CD4-positive, CD25-positive, alpha-beta regulatory T cell (primary cell): ENCODE measurements at places on chromosomes 1 and 21. TPM values are rescaled to one million over a fixed set of nuclear protein-coding genes. Genes with fewer than 3 reads are reported as not detected.
A peak's percentile ranks its signal among the peaks of the same experiment; 100 is the strongest.

DNA sequence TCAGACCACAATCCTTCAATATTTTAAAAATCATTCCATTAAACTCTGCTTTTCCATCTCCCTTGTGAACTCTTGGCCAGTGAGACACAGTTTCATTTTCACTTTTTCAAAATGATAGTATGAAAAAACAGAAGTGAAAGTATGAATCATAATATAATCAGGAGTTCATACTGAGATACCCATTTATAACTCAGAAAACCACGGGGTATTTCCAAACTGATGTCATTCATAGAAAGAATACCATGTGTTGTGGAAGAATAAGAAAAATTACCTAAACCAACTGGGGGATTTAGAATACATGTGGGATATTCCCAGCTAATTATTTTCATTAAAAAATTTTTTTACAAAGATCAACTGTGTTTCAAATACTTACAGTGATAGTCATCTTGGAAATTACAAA is 149.9 kb downstream of the MRPL39 start:
- peak; percentile 72 for DNase-seq
- H3K4me1 ChIP-seq: peaks cover 15% of the 10 kb centered on the region
- peak overlapping the region; percentile 87 for H3K27ac ChIP-seq
- no peaks in the 10 kb centered on the region for H3K36me3 ChIP-seq
- H3K4me3 ChIP-seq: peak overlapping the region; percentile 81

DNA sequence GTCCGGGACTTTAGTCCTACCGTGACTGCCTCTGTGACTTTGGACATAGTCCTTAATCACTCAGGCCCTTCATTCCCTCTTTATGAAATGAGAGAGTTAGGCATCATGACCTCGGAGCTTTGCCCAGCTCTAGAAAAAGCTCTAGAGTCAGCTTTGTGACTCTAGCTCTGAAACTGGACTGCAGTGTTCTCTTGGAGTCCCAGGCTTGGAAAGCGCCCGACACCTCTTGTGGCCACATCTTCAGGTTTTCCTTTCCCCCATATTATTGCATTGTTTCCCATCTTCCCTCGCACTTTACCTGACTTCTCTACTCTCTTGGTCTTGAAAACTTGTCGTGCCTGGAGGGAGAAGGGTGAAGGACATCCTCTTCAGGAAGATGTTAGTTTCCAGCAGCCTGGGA is 12.5 kb upstream of the AMIGO1 start:
- DNase-seq: no peak
- H3K4me3 ChIP-seq: no peak overlapping the region
- H3K4me1 ChIP-seq: no peaks in the 10 kb centered on the region
- H3K36me3 ChIP-seq: no peaks in the 10 kb centered on the region
- no peak overlapping the region for H3K27ac ChIP-seq

GRCh38 chr1:155479205-155479604 is 83.4 kb downstream of the ASH1L start:
- peaks cover 37% of the 10 kb centered on the region for H3K36me3 ChIP-seq
- DNase-seq: no peak
- H3K4me3 ChIP-seq: no peak overlapping the region
- H3K27ac ChIP-seq: no peak overlapping the region
- no peaks in the 10 kb centered on the region for H3K27me3 ChIP-seq

DNA sequence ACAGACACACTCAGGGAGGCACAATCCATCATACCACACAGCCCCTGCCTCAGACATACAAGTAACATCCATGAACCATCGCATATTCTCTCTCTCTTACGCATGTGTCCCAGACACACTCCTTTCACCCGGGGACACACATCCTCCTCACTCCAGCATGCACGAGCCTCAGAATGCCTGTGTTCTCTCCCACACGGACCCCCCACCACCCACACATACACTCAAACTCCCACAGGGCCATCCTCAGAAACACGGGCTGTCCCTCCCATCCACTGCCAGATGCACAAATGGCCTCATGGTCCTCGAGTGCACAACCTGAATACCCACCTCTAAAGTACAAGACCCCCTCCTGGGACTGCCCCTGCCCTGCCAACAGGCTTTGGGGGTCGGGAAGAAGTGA is 2.2 kb upstream of the C1QC start:
- H3K4me1 ChIP-seq: peaks cover 5% of the 10 kb centered on the region
- H3K27me3 ChIP-seq: no peaks in the 10 kb centered on the region
- no peak overlapping the region for H3K27ac ChIP-seq

DNA sequence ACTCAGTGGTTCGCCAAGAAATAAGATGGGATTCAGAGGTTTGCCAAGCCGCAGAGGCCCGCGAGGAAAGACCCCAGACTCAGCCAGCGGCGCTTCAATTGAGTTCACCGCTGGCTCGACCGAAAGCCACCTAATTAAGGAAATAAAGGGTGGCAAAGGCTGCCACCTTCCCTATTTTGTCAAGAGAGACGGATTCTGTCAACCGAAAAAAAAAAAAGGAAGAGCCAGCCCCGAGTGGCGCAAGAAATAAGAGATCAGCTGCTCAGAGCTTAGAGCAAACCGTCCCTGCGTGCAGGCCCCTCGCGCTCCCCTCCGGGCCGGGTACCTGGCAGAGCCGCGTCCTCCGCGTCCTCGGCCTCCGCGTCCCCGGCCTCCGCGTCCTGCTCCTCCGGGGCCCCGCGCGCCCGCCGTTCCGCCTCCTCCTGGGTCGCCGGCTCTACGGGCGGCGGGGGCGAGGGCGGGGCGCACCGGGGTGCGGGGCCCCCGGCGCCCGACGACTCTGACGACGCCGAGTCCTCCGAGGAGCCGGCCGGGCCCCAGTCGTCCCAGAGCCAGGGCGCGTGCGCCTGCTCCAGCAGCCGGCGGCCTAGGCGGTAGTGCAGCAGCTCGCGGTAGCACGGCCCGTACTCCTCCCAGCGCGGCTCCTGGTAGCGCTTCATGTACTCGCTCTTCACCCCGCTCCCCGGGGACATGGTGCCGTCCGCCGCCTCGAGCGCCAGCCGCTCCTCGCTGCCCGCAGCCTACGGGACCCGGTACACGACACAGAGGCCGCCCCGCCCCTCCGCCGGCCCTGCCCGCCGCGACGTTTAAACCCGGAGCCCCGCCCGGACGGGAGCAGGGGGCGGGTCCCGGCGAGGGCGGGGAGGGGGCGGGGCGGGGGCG is 832 bp downstream of the CCSAP start:
- peak overlapping the region; percentile 77 for H3K4me3 ChIP-seq
- DNase-seq: peak; percentile 84
- peaks cover 15% of the 10 kb centered on the region for H3K4me1 ChIP-seq

GRCh38 chr21:26570203-26570602 is 2.9 kb downstream of the CYYR1 start:
- no peaks in the 10 kb centered on the region for H3K4me1 ChIP-seq
- no peak overlapping the region for H3K4me3 ChIP-seq
- H3K27me3 ChIP-seq: no peaks in the 10 kb centered on the region
- no peak for DNase-seq
- H3K27ac ChIP-seq: no peak overlapping the region
- no peaks in the 10 kb centered on the region for H3K36me3 ChIP-seq

GRCh38 chr1:59596432-59596831 is 218.3 kb upstream of the HOOK1 start:
- H3K27ac ChIP-seq: no peak overlapping the region
- no peak for DNase-seq
- H3K4me3 ChIP-seq: no peak overlapping the region
- no peaks in the 10 kb centered on the region for H3K4me1 ChIP-seq

GRCh38 chr1:112699425-112700144 is 7.3 kb downstream of the RHOC start:
- no peak for DNase-seq
- H3K27ac ChIP-seq: no peak overlapping the region
- H3K4me3 ChIP-seq: no peak overlapping the region
- no peaks in the 10 kb centered on the region for H3K27me3 ChIP-seq
- H3K4me1 ChIP-seq: peaks cover 22% of the 10 kb centered on the region

DNA sequence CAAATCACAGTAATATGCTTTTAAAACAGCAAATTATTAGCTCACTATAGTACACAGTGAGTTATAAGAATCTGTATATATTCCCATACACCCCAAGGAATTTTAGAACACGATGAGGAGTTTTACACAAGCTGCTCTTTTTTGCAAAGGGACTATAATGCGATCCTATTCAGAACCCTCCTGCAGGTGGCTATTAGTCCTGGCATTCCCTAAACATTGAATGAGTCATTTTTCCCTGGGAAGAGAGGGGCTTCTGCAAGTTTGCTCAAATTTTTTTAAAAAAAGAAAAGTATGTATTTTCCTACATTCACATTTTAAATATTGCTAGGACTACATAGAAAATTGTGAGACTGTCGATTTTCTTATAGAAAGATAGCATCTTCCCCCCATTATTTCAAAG is 106.3 kb downstream of the COL11A1 start:
- H3K27ac ChIP-seq: no peak overlapping the region
- H3K36me3 ChIP-seq: no peaks in the 10 kb centered on the region
- H3K4me1 ChIP-seq: no peaks in the 10 kb centered on the region
- no peak for DNase-seq

The OR2L2 gene
- 0.35 TPM for total RNA-seq

The ZSWIM5 gene
- 0.10 TPM for total RNA-seq

The MAP3K21 gene
- 0.30 TPM for total RNA-seq
